ENCODE measurements at places on chromosomes 16 and 17.

DNA sequence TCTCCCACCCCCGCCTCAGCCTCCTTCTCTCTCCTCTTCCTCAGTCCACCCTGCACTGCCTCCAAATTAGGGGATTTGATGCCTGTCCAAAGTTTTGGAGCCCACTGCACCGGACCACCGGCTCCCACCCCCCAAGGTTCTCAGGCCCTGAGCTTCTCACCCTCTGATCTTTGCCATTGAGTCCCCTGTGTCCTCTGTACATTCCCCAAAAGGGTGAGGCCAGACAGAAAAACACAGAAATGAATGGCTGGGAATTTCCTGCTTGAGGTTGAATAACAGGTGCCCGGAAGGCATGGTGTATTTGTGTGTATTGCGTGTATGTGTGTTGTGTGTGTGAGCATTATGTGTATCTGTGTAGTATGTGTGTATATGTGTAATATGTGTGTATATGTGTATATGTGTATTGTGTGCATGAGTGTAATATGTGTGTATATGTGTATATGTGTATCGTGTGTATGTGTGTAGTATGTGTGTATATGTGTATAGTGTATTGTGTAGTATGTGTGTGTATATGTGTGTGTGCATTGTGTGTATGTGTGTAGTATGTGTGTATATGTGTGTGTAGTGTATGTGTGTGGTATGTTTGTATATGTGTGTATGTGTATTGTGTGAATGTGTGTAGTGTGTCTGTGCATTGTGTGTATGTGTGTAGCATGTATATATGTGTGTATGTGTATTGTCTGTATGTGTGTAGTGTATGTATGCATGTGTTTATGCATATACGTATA, 16.0 kb upstream of the CCL17 start:
- no peak for DNase-seq

DNA sequence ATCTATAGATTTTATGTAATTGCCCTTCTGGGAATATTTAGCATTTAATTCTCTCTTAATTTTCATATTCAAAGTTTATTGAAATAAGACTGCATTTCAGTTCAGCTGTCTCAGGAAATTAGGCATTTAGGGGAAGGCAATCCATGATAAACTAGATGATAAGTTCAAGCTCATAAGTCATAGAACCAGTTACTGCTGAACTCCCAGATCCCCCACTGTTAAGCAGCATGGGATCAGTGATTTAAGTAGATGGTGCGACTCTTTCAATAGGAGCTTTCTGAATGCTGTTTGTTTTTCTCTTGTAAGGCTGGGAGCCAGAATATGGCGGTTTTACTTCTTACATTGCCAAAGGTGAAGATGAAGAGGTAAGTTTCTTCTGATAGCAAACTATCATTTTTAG, 23.8 kb downstream of the OGFOD1 start:
- no peak for DNase-seq

DNA sequence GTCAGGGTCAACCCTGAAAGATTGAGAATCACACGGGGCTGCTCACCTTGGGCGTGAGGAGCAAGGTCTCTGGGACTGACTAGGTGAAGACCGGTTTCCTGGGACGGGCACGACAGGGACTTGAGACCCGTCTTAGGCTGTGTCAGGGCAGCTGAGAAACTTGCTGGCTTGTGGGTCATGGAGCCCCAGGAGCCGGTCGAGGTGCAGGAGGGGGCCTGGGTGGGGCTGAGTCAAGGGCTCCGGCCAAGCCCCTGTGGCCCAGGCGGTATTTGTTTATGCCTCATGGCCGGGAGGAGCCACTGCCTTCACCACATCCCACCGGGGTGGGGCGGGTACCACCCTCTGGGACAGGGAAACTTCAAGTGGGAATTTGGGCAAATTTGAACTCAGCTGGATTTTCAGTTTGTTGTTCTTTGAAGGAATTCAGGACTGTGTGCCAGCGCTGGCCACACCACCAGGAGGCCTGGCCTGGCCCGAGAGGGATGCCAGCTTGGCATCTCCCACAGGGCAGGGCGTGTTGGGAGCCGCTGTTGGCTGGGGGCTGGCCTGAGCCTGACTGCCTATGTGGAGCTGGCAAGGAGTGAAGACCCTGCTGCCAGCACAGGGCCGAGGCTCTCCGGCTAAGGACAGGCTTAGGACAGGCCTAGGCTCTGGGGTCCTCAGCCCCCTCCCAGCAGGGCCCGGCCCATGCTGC, 116.1 kb downstream of the METRNL start:
- DNase-seq, result no peak

DNA sequence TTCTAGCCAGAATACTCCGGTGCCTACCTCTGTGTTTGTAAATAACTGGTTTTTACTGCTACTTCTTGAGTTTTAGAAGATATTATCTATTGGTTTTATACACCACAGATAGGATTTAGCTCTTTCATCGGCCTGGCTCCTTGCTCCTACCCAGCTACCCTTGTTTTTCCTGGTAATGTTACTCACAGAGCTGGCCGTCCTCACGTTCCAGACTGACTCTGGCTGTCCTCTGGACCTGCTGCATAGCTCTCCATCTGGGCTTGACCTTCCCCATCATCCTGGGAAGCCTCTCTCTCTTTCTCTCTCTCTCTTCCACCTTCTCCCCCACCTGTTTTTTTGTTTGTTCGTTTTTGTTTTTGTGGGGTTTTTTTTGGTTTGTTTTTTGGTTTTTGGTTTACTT, 51.5 kb downstream of the MPRIP start:
- no peak for DNase-seq

DNA sequence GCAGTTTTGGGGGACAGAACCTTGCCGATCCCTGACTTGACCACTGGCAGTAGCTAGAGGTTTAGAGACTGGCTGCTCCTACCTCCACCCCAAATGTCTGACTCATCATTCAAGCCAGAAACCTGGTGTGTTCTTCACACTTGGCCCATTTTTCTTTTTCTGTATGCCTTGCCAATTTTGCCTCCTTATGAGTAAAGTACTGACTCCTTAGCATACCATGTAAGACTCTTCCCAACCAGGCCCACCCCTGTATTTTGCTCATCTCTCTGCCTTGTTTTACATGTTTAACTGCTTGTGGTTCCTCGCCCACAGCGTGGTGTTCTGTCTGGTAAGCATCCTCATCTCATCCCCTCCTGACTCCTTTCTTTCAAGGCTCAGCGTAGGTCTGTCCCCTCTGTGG, 37.9 kb downstream of the NUP88 start:
- no peak for DNase-seq

- peak; percentile 17 for DNase-seq
Measured at GRCh38 chr17:77188084-77189066, 47.6 kb downstream of the SEC14L1 start.

- DNase-seq, result no peak
Measured at GRCh38 chr17:77392376-77393273, 251.9 kb downstream of the SEC14L1 start.

DNA sequence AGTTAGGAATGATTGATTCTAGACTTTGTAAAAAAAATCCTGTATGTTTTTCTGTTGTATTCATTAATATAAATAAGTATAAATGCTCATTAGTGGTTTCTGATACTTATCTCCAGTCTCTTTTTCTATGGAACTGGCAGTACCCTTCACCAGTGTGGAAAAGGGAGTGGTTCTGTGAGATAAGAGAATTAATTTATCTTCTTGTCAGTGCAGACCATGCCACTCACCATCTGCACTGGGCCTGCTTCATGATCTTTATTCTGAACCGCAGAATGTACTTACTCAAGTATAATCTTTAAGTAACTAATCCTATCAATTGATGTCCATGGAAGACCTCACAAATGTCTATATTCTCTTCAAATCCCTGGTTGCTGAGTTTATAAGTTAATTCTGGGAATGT, 836.1 kb upstream of the CDH8 start:
- DNase-seq, result no peak

DNA sequence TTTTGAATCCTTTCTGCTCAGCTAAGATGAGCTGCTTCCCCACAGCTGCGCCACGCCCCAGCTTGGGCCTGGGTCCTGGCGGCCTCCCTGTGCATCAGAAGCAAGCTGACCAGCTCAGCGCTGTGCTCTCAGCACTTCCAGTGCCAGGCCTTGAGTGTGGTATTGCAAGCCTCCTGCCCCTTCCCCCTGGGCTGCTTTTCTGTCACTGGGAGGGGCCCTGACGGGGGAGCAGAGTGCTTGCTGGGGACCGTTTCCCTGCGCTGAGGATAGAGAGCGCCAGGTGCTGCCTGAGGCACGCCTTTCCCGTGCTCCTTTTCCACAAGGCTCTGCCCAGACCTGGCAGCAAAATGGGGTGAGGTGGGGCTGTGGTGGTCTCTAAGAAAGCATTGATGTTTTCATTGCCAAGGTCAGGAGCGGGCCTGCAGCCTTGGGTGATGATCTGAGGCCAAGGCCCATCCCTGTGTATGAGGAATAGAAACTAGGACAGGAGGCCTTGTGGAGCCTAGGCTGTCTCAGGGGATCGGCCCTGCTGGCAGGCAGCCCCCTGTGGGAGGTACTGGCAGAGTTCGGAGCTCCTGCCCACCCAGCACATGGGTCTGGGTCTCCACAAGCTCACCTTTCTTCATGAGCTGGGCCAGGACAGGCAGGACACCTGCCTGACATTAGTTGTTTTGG, 29.7 kb downstream of the POLR3E start:
- no peak for DNase-seq

DNA sequence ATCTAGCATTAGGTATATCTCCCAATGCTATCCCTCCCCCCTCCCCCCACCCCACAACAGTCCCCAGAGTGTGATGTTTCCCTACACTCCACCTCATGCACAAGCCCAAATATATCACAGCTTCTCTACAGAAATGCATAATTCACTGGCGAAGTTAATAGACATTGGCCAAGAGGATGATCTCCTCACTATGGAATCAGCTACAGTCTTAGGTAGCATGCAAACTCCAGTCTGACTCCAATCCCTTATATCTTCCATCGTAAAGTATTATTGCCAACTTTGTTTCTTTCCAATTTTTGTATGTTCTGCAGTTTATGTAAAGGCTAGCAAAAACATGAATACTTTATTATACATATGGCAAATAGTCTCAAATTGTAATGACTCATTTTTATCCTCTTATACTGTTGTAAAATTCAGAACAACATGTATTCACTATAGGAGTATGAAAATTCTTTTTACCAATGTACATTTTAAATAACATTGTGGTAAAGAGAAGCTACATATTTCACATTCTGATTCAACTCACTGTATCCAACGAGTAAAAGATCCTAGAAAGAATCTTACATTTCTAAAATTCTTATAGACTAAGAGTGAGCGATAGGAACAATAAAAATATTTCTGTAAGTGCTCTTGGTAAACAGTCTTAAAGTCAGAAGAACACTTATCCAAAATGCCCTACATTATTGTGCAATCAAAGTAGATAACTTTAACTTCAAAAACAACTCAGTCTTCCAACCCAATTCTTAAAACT, 871 bp downstream of the ABCA8 start:
- DNase-seq, result no peak

- no peak for DNase-seq
Measured at GRCh38 chr17:4949321-4950074, 1.2 kb upstream of the PFN1 start.

DNA sequence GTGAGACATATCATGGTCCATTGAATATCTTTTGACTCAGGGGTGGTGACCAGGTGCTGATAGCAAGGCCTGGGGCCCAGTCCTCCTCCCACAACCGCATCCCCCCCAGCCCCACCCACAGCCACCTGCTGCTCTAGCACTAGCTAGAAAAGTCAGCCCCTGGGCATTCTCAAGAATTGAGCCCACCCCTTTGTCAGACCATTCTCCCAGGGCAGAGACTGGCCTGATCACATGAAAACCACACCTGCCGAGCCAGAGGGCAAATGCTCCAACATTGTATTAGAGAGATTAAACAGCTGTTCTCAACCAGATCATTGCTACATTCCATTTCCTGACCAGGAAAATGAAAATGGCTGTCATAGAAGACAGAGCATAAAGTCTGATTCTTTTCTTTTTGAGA, 62.4 kb downstream of the RAB11FIP4 start:
- DNase-seq, result no peak

DNA sequence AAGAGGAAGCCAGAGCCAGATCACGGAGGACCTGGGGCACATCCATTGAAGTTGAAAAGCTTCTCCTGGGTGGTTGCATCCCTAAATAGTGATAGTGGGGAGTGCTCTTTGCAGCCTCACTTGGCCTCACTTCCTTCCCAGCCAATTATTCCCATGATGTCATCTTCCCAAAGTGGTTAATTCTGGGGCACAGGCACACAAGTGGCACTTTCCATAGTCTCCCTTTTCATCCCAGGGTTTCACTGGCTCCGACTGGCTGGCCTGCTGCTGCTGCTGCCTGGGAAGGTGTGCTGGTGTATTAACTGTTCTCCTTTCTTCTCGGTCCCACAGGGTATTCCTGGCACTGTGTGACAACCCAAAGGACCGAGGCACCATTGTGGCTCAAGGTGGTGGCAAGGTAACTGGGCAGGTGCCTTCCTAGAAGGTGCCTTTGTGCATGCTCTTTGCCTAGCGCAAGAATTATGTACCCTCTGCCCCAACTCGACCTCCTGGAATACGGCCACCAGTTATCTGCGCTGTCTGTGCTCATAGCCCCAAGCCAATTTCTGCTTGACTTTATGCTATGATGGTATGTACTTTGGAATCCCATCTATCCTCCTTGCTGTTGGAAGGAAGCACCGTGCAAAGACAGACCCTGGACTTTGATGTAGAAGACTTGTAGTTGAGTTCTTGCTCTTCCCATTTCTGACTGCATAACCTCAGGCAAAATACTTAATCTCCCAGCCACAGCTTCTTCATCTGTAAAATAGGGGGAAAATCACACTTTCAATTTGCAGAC, 18.4 kb downstream of the SLC35G3 start:
- no peak for DNase-seq

DNA sequence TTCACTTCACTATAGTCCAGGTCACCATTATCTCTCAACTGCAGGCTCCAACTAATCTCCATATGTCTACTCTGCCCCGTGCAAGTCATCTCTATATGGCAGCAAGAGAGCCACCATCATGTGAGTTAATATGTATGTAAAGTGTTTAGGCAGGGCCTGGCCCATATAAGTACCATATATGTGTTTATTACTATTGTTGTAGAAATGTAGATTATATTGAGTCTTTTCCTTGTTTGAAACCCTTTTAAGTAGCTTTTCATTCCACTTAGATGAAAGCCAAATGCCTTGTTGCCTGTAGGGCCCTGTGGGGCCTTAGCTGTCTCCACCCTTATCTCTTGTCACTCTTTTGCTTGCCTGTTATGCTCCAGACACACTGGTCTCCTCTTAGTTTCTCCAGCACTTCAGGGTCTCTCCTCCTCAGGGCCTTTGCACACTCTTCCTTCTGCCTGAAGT, 164.0 kb downstream of the PHKB start:
- DNase-seq, result no peak

GRCh38 chr16:54121539-54122295, 164.9 kb downstream of the IRX3 start:
- no peak for DNase-seq

- no peak for DNase-seq
Measured at GRCh38 chr17:77466140-77466539, 325.4 kb downstream of the SEC14L1 start.

- DNase-seq, result no peak
Measured at GRCh38 chr16:78552106-78552675, 452.7 kb downstream of the WWOX start.

GRCh38 chr17:65231662-65232335, 94.6 kb downstream of the RGS9 start:
- DNase-seq, result peak; percentile 10

Measured in NCI-H2029 treated with DMSO at 0.1 percent for 48 hours (cell line).